ENCODE measurements at places on chromosomes 4 and X.

DNA sequence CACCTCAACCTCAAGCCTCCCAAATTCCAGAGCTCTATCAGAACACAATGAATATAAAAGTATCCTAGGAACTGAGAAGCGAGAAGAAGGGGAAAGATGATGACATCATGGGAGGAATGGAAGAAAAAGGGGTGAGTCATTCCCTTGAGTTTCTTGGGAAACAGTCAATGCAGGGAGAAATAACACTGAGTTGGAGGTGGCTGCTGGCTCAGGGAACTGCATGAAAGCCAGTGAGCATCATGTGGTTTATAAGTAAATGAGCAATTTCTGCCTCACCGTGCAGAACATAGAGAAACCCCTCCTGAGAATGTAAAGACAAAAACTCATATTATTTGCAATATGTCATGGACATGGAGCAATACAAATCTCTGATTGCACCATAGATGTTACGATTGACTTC is 73.3 kb downstream of the SHOX start:
- peak; percentile 83 for DNase-seq

DNA sequence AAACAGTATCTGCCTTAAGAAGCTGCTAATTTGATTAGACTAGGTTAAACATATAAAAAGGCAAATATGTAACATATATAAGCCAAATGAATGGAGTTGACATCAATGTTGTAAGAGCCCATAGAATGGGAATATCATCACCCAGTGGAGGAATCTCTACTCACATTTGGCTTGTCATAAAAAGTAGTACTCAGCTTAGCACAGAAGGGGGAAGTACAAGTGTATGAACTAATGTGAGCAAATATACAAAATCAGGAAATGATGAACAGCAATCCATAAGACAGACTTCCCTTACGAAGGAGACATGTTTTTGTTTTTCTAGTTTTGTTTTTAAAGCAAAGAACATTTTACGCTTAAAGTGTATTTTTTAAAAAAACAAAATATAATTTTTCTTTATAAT is 74.9 kb downstream of the MAB21L2 start:
- no peak for DNase-seq

DNA sequence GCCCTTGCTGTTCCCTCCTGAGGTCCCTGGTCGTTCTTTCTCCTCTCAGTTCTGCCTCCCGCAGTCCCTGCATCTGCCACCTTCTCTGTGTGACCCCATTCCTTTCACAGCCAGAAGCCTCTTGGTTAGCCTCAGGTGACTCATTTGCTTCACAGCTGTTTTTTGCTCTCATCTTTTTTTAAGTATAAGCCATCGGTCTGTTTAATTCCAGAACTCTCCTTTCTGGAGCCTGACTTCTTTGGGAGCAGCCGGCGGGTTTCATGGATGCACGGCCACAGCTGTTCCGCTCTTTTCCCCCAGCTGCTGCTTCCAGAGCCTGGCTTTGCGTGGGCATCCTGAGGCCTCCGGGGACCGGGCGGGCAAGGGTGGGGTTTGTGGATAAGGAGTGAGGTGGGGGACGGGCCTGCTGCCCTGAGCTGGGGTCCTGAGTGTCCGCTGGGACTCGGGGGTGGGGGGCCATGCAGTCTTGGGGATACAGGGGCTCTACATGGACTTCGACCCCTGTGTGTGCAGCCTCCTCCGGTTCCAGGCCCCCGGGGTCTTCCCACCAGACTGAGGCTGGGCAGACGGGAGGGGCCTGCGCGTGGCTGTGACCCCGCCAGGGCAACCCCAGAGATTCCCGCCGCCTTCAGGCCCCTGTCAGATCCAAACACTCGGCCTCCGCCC is 46.7 kb downstream of the PCGF3 start:
- DNase-seq = no peak

DNA sequence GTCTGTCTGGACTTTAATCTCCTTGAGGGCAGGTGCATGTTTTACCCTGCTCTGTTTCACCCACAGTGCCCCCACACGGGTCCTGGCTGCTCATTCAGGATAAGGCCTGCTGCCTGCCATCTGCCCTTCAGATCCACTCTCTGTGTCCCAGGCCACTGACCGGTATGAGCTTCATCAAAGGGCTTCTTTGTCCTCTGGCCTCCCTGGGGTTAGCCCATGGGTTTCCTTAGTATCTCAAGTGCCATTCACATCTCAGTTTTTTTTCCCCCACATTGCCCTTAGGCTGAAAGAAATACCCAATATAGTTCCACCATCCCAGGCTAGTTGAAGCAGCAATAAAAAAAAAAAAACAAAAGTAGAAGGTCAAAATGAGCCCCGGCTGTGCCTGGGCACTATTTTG is 9.3 kb downstream of the CD99L2 start:
- no peak for DNase-seq

DNA sequence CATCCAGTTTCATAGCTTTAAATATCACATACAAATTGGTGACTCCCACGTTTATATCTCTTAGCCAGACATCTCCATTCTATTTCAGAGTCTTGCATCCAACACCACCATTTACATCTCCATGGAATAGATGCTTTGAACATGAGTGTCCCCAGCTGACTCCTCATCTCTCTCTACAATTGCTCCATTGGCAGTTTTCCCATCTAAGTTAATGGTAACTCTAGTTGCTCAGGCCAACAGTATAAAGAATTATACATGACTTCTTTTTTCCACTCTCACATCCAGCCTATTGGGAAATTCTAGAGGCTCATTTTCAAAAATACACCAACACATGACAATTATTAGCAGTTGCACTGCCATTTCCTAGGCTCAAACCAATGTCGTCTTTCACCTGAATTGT is 388.2 kb downstream of the STIM2 start:
- peak; percentile 93 for DNase-seq

GRCh38 chr4:86223472-86223871 is 136.4 kb downstream of the MAPK10 start:
- peak; percentile 31 for DNase-seq

DNA sequence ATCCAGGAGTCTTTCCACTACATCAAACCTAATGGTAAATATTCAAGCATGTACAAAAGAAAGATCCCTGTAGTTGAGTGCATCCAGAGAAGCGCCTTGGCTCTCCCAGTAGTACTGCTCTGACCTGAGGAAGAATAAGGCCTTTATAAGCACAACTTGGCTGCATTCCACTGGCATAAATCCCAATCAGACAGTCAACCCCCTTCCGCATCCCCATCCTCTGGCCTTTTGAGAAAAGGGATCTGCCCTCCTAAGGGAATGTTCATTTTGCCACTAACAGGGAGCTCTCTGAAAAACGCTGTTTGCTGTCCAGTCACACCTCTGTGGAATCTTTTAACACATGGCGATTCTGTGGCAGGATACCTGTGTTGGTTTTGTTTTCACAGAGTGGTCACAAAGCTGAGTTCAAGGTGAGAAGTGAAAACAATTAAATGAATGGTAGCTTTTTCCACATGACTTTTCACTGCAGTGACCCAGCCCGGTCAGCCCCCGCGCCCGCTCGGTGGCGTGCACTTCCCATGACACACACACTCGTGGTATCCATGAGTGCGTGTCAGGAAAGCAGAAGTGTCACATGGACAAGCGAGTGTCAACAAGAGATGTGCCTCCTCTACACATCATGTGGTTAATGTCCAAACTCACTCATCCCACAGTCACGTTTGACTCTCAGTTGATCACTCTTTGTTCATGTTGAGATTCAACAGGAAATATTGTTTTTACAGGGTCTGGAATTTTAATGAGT is 112.2 kb upstream of the ENPP6 start:
- no peak for DNase-seq

- no peak for DNase-seq
Measured at GRCh38 chr4:174449944-174450785, 72.1 kb downstream of the HPGD start.

DNA sequence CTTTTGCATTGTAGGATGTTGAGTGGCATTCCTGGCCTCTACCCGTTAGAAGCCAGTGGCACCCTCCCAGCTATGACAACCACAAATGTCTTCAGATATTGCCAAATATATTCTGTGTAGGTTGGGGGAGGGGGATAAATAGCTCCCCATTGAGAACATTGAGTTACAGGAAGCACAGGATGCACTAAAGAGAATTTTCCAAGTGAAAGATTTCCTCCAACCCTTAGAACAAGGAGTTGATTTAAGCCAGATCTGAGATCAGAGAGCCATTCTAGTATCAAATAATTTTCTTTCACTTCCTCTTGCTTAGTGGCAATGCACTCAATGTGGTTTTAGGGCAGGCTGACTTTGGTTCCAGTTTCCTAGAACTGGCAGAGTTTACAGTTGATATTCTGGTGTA is 436.6 kb downstream of the C4orf33 start:
- no peak for DNase-seq

DNA sequence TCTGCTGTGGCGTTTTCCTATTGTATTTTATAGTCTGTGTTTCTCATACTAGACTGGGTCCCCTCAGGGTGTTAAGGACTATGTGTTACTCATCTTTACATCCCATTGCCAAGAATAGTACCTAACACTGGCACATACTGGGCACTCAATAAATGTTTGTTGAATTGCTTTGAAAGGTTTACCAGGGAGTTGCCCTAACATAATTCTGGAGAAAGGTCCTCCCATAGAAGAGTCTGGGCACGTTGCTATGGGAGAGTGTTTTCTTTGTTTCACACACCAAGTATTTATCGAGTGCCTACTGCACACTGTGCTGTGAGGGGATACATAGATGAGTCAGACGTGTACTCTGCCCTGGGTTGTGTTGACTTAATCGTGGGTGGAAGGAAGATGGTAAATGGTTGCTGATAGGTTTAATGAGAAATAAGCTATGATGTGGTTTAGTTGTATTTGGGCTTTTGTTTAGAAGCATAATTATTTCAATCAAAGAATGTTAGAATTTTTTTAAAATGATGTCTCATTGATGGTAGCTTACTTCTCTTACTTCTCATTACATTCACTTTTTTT is 42.9 kb downstream of the AFF1 start:
- peak; percentile 47 for DNase-seq

GRCh38 chr4:4247696-4248028 is 361 bp downstream of the TMEM128 start:
- DNase-seq = no peak

DNA sequence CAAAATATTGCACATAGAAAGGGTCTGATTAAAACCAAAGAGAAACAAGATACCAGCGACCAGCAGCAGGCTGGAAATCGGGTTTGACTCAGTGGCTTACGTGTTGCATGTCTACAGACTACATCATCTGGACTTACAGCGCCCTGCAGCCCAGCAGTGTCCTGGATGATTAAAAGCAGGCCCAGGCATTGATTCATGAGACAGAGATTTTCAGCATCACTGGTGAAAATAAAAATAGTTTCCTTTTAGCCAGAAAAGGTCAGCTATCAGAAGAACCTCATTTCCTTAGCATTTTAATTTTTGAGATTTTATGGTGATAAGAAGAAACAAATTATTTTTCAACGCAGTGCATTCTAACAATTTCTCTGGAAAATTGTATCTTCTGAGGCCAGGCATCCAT is 190.6 kb downstream of the PTTG2 start:
- DNase-seq = peak; percentile 69

GRCh38 chrX:1488141-1488540 is 35.4 kb upstream of the ASMTL start:
- DNase-seq = no peak

DNA sequence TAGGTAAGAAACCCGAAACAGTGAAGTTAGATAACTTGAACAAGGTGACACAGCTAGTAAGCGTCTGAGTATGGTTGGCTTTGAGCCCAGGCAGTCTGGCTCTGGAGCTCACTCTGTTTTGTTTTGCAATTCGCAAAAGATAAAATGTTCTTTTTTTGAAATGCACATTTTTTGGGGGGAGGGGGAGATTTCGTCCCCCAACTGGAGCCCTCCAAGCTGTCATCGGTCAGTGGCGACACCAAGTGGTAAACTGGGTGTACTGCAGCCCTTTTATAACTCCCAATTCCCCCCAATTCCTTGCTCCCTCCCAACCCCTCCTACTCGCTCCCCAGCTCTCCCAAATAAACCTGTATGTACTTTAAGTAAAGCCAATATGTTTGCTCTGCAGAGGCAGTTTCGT is 2.8 kb upstream of the CLCN5 start:
- no peak for DNase-seq

GRCh38 chr4:60809486-60809800 is 390.7 kb upstream of the ADGRL3 start:
- DNase-seq = no peak

DNA sequence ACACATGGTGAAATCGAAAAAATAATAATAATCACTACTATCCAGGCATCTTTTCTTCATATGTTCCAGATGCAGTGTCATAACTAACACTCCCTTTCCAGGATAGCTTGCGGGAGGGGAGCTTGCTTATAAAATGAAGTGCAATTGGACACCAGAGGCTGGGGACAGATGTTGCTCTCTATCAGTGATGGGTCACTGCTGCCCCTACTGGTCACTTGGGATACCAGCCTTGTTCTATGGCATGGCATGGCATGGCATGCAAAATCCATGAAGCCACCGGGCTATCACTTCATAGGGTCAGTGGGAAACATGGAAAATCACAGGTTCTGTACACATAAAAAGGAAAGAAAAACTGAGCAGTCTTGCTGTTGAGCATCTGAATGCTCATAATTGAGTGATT is 168.1 kb downstream of the GLRA2 start:
- DNase-seq = peak; percentile 4

Measured in stromal cell of bone marrow (primary cell).